Spinal cord (tissue), 10 donors: ENCODE measurements at places on chromosomes 7 and 10. TPM values are rescaled to one million over a fixed set of nuclear protein-coding genes. Genes with fewer than 3 reads are reported as not detected.

SLC26A4 gene
- total RNA-seq, result 1.3 TPM

RSBN1L gene
- 33.8 TPM for total RNA-seq

CTAGE4 gene
- total RNA-seq, result 1.6 TPM

OPN1SW gene
- 0.28 TPM for total RNA-seq

GIMAP1 gene
- 6.0 TPM for total RNA-seq

OR2A12 gene
- total RNA-seq, result not detected

GJD4 gene
- total RNA-seq, result 0.20 TPM

GPR146 gene
- 6.4 TPM for total RNA-seq

ENO4 gene
- total RNA-seq, result 1.2 TPM

STEAP1B gene
- 7.1 TPM for total RNA-seq

GPR15LG gene
- total RNA-seq, result not detected

COPS6 gene
- 78.4 TPM for total RNA-seq

TUBAL3 gene
- not detected for total RNA-seq

PNLIPRP1 gene
- total RNA-seq, result not detected

JAKMIP3 gene
- 1.4 TPM for total RNA-seq

ARMS2 gene
- not detected for total RNA-seq

NODAL gene
- 2.2 TPM for total RNA-seq

BUD23 gene
- 37.5 TPM for total RNA-seq

CPVL gene
- 15.1 TPM for total RNA-seq

CFAP69 gene
- 17.5 TPM for total RNA-seq

GRID1 gene
- 14.6 TPM for total RNA-seq

SSMEM1 gene
- total RNA-seq, result not detected

TSPAN12 gene
- total RNA-seq, result 16.8 TPM

ARHGAP22 gene
- 12.0 TPM for total RNA-seq

GPR85 gene
- total RNA-seq, result 46.8 TPM

FAM25C gene
- total RNA-seq, result not detected

TAS2R41 gene
- not detected for total RNA-seq

TCAF2 gene
- 2.3 TPM for total RNA-seq

ZNRF2 gene
- 28.1 TPM for total RNA-seq

MUC3A gene
- total RNA-seq, result 0.40 TPM

CYP3A5 gene
- 7.2 TPM for total RNA-seq

PTPRZ1 gene
- total RNA-seq, result 138 TPM

WDFY4 gene
- 3.8 TPM for total RNA-seq

ORC5 gene
- 42.1 TPM for total RNA-seq

PKD1L1 gene
- 0.44 TPM for total RNA-seq

ITGA8 gene
- total RNA-seq, result 55.2 TPM

SFTPA1 gene
- total RNA-seq, result not detected

CDHR1 gene
- 5.4 TPM for total RNA-seq

ABCB8 gene
- 23.1 TPM for total RNA-seq

CFTR gene
- total RNA-seq, result 7.2 TPM

MMP21 gene
- 0.40 TPM for total RNA-seq

TET1 gene
- 24.4 TPM for total RNA-seq

RTKN2 gene
- total RNA-seq, result 12.0 TPM
